ENCODE measurements at places on chromosomes 13 and 19.
A peak's percentile ranks its signal among the peaks of the same experiment; 100 is the strongest.

GRCh38 chr13:74070065-74070464, 64.1 kb downstream of the KLF12 start:
- no peak for DNase-seq

GRCh38 chr19:54253331-54254194, 3.5 kb downstream of the LILRB5 start:
- no peak for DNase-seq

DNA sequence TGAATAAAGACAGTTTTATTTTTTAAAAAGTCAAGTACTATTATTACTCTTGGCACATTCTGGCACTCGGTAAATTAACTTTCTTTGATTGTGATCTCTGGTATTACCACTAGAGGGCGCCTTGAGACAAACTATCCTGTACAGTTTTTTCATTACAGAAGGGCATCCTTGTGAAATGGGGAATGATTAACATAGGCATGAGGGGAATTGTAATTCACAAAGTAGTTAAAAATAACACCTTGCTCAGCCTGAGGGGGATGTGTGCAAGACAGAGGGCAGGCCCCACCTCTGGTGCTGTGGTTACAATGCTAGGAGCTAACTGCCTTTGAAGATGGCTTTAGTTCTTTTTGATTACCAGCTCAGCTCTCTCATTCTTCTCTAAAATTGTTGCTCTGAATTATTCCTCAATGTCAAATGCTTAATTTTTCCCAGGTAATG, 24.2 kb upstream of the C1QTNF9B start:
- no peak for DNase-seq

DNA sequence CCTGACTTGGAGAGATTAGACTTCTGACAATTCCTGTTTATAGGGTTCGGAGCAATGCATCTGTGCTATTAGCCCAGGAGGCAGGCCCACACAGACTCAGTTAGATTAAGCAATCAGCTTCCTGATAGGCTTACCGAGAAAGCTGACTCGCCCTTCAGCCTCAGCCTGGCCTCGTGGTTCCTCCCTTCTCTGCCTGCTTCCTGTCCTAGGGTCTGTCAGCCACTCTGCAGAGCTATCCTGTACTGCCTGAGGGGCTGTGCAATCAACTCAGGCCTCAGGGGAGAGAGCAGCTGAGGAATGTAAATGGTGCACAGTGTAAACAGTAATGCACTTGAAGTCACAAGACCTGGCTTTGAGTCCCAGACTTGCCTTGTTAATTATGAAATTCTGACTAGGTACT, 30.7 kb downstream of the HTR2A start:
- DNase-seq: no peak

GRCh38 chr19:37227996-37228395, 10.0 kb downstream of the ZNF383 start:
- peak; percentile 8 for DNase-seq

GRCh38 chr13:96053003-96053703, at the start of gene UGGT2:
TSS of gene UGGT2 (minus strand) at chr13:96053401. CDS start at chr13:96053312, 89 bp downstream.
- DNase-seq: no peak

DNA sequence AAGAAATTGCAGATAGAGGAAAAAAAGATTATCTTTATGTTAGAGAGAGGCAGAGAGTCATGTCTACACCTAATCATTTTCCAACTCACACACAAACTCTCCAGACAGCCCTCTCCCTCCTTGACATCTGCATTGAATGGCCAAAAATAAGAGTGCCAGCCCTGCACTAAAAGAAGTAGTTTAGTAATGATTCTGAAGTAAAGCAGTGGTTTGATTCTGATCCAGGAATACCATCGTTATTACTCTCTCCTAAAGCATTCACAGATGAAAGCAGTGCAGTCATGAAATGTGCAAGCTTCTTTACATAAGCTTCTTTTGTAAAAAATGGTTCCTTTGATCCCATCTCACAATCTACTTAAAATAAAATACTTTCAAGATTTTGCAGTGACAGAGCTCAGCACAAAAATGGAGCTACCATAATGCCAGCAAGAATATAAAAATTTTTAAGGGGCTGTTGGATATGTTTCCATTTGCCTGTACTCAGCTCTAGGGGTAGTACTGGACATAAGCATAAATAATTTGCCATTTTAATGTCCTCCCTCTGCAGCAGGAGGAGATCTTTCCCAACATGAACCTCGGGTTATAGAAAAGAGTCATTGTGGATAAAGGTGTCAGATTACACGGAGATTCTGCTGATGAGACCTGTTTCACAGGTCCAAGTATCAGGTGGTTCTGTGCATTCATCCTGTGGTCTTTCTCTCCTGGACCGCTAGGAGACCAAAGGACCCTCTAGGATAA, 406.3 kb downstream of the DCT start:
- DNase-seq: no peak

- peak; percentile 31 for DNase-seq
Observed at GRCh38 chr19:47595944-47596343, 13.0 kb upstream of the BICRA start.

GRCh38 chr13:25682276-25682675, 310.5 kb downstream of the ATP8A2 start:
- DNase-seq: no peak

GRCh38 chr13:100883453-100883852, 208.9 kb upstream of the TMTC4 start:
- no peak for DNase-seq

GRCh38 chr13:28983641-28984040, 163.5 kb downstream of the MTUS2 start:
- no peak for DNase-seq

GRCh38 chr13:77779552-77780272, 82.2 kb downstream of the SLAIN1 start:
- DNase-seq: no peak

GRCh38 chr13:54934121-54934520, 1905.5 kb downstream of the OLFM4 start:
- DNase-seq: no peak

DNA sequence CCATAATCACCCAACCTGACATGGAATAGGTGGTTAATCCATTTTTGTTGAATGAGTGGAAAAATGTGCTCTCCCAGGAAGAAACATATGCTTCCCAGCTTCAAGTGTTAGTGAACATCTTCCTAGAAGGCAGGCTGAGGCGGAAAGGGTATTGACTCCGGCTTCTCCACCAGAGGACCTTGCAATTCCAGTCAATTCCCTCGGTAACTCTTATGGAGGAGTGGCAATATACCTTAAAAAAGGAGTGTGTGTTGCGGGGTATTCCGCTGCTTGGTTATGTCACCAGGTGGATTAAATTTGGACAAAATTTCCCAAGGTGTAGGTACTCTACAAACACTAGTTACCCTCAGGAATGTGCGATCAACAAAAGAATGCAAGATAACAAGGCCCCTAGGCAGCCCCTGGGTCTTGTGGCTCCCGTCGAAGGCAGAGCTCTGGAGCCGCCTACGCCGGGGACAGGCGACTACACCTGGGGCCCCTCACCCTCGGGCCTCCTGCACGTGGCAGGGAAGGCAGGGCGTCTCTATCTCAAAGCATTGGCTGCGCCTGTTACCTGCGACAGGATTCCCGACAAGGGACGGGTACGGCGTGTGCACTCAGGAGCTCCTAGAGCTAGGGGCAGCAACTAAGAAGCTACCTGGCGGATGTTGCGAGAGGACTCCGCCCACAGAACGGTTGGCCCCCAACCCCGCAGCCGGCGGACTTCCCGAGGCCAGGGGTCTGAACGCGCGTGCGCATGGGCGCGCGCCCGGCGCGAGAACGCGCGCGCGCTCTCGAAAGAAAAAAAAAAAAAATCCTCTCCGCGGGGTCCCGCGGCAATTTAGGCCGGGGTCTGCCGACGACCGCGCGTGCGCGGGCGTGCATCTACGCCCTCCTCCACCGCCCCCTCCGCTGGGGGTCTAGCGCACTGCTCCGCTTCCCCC, at the start of gene WDR87:
WDR87 (minus strand) TSS at position 649 of the 923 bp plus-strand sequence. CDS start 8,355 bp downstream, outside the sequence.
- peak; percentile 62 for DNase-seq
